ENCODE measurements at places on chromosomes 4 and X. TPM values are rescaled to one million over a fixed set of nuclear protein-coding genes. Genes with fewer than 3 reads are reported as not detected.

The GPC3 gene
- 0.24 TPM for total RNA-seq

The CBLL2 gene
- total RNA-seq, result not detected

The EXOC1L gene
- not detected for total RNA-seq

The PDE6B gene
- 10.1 TPM for total RNA-seq

The FAM47E gene
- total RNA-seq, result not detected

DNA sequence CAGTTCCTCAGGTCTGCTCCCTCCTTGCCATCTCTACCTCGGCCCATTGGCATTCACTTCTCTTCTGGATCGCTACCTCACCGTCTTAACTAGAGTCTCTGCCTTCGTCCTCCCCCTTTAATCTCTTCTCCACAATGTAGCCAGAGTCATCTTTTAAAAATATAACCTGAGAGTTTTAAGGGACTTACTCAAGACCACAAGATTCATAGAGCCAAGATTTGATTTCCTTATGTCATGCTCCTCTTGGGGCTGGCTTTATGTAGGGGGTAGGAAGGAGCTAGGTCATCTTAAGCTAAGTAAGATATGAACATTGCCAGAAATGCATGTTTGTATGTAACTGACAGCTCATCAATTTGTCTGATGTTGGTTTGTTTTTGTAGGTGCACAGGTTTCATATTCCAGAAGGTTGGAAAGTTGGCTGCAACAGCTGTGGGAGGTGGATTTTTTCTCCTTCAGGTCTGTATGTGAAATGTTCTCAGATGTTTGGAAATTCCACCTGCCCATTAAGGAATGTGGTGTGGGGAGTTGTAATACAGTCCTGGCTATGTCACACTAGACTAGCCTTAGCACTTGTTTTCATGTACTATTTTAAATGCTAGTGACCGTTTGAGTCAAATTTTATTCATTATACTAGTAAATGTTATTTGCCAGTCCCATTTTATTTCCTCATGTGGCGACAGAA, 19.6 kb downstream of the FUNDC2 start:
- DNase-seq, result no peak
- no peak overlapping the region for H3K4me3 ChIP-seq
- H3K27ac ChIP-seq, result no peak overlapping the region
- peaks cover 1% of the 10 kb centered on the region for H3K27me3 ChIP-seq
- H3K4me1 ChIP-seq, result peaks cover 5% of the 10 kb centered on the region
- peaks cover 8% of the 10 kb centered on the region for H3K36me3 ChIP-seq

DNA sequence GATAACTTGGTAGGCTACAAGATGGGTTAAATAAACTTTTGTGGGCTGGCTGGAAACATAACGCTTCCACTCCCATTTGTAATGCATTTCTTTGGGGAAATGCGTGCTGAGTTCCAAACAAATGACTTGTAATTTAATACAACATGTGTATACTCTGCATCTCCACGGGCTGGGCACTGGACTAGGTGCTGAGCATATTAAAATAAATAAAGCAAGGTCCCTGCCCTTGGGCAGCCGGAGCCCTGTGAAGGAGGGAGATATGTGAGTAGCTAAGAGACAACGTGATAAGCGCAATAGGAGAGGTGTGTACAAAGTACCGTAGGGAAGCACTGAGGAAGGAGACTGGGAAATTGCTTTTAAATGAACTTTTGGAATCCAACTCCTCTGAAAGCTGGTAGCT, 147.2 kb upstream of the RBPJ start:
- H3K36me3 ChIP-seq, result no peaks in the 10 kb centered on the region
- DNase-seq, result no peak
- H3K4me3 ChIP-seq, result no peak overlapping the region
- H3K27ac ChIP-seq, result peak overlapping the region; percentile 53
- peaks cover 44% of the 10 kb centered on the region for H3K4me1 ChIP-seq

GRCh38 chrX:139967300-139967699, 2.0 kb upstream of the CXorf66 start:
- DNase-seq, result no peak
- no peaks in the 10 kb centered on the region for H3K4me1 ChIP-seq
- H3K4me3 ChIP-seq, result no peak overlapping the region
- H3K27me3 ChIP-seq, result peaks cover 3% of the 10 kb centered on the region
- no peak overlapping the region for H3K27ac ChIP-seq

DNA sequence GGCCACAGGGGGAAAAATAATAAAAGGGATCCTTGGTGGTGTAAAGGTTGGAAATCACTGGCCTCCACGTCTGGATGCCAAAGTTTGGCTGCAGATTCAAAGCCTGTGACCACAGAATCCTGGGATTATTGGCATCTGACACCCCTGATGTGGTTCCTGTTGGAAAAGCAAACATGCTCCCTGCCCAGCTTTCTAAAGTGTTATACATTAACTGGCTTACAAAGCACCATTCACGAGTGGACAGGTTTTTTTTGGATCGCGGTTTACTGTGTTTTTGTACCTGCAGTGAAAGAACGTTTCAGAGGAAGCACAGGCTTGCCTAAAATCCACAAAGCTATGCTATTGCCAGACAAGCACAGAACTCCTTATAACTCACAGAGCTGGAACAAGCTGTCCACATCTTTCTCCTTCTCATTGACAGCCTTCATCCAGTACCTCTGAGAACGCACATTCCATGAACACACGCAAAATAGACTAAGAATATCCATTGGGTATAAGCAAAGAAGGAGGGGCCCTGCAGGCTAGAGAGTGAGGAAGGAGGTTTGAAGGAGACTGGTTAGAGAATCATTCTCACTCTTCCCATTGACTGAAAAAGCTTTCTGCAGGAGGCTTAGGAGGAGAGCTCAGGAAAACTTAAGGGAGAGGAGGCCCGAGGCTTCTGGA, 14.5 kb upstream of the CAPN6 start:
- H3K27ac ChIP-seq, result no peak overlapping the region
- no peaks in the 10 kb centered on the region for H3K4me1 ChIP-seq
- DNase-seq, result no peak
- H3K4me3 ChIP-seq, result no peak overlapping the region

DNA sequence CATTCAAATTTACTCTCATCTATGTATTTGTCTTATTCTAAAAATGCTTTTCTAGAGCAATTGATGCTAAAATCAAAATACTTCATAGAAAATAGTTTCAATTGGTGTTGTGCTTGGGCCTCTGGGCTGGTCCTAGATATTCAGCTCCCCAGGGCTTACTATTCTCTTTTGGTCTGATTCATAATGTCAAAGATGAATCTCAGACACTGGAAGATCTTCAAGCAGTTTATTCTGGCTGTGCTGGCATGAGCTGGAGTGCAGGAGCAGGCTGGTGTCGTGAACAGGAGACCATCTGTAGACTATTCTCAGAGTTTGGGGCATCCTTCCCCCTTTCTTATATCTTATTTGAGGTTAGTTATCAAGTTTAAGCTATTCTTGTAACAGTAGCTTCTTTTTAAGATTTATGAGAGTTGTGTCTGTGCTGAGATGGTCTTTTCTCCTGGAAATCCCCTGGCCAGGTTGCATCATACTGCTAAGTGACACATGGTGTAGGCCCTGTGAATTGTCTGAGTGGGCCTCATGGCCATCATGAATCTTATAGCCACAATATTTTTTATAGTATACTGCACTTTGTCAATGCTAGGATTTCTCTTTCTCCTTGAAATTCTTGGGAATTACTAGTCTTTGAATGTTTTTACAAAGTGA, 1624.0 kb upstream of the IGFBP7 start:
- no peak overlapping the region for H3K4me3 ChIP-seq
- no peaks in the 10 kb centered on the region for H3K27me3 ChIP-seq
- H3K4me1 ChIP-seq, result no peaks in the 10 kb centered on the region
- H3K27ac ChIP-seq, result no peak overlapping the region
- no peak for DNase-seq
- H3K36me3 ChIP-seq, result no peaks in the 10 kb centered on the region

DNA sequence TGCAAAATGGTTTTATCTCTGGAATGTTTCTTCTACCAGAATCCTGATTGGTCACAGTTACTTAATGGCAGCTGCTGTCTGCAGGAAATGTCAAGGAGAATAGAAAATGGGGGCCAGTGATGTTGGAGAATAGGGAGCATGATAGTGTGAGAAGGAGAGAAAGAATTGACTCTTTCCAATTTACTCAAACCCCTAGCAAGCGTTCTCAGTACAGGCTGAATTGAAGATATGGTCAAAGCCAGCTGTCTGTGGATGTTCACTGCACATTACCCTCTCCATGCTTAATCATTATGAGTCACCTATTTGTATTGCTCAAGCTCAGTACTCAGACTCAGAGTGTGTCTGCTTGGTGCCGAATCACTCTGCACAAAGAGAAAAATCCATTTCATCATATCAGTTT, 57.8 kb upstream of the FAM47B start:
- H3K27me3 ChIP-seq, result no peaks in the 10 kb centered on the region
- no peak overlapping the region for H3K27ac ChIP-seq
- no peaks in the 10 kb centered on the region for H3K36me3 ChIP-seq

- peak; percentile 23 for DNase-seq
Observed at GRCh38 chrX:49273181-49273727, 3.7 kb downstream of the PPP1R3F start.

DNA sequence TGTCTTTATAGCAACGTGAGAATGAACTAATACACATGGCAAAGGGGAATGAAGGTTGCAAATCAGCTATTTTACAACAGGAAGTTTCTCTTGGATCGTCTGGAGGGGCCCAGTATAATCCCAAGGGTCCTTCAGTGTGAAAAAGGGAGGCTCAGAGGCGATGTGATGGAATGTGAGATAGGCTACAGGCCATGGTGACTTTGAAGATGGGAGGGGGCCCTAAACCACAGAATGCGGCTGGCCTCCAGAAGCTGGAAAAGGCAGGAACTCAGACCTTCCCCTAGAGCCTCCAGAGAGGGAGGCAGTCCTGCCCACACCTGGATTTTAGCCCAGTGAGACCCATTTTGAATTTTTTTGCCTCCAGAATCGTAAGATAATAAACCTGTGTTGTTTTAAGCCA, 69.4 kb upstream of the PGM2 start:
- peaks cover 16% of the 10 kb centered on the region for H3K4me1 ChIP-seq
- no peaks in the 10 kb centered on the region for H3K36me3 ChIP-seq
- peaks cover 2% of the 10 kb centered on the region for H3K27me3 ChIP-seq
- no peak overlapping the region for H3K27ac ChIP-seq

GRCh38 chrX:44011506-44011905, 38.3 kb upstream of the NDP start:
- peaks cover 9% of the 10 kb centered on the region for H3K4me1 ChIP-seq
- H3K27ac ChIP-seq, result no peak overlapping the region
- peaks cover 2% of the 10 kb centered on the region for H3K36me3 ChIP-seq
- no peak overlapping the region for H3K4me3 ChIP-seq
- H3K27me3 ChIP-seq, result no peaks in the 10 kb centered on the region
- no peak for DNase-seq

DNA sequence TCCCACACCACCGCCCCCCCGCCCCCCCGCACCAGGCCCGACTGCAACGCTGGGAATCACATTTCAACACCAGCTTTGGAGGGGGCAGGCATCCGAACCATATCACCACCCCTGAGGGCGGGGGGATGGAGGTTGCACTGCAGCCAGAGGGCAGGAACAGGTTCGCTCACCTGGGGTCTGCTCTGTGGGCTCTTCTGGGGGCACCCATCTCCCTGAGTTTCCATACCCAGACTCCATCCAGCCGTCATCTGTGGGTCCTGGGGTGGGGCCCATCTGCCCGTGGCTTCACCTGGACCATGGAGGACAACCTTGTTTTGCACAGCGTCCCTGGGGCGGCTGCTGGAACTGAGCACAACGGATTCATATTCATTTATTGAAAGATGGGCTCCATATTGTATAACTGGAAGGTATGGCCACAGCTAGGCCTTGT, 6.9 kb downstream of the PSAPL1 start:
- no peak overlapping the region for H3K4me3 ChIP-seq
- no peaks in the 10 kb centered on the region for H3K4me1 ChIP-seq
- H3K27me3 ChIP-seq, result no peaks in the 10 kb centered on the region
- H3K27ac ChIP-seq, result no peak overlapping the region

GRCh38 chr4:14827111-14827510, 175.2 kb upstream of the CPEB2 start:
- no peaks in the 10 kb centered on the region for H3K4me1 ChIP-seq
- no peaks in the 10 kb centered on the region for H3K36me3 ChIP-seq
- H3K4me3 ChIP-seq, result no peak overlapping the region
- no peak for DNase-seq
- no peaks in the 10 kb centered on the region for H3K27me3 ChIP-seq

- peaks cover 30% of the 10 kb centered on the region for H3K27me3 ChIP-seq
- H3K36me3 ChIP-seq, result no peaks in the 10 kb centered on the region
- peaks cover 16% of the 10 kb centered on the region for H3K4me1 ChIP-seq
Observed at GRCh38 chr4:145484225-145484846, 2.7 kb downstream of the SMAD1 start.

DNA sequence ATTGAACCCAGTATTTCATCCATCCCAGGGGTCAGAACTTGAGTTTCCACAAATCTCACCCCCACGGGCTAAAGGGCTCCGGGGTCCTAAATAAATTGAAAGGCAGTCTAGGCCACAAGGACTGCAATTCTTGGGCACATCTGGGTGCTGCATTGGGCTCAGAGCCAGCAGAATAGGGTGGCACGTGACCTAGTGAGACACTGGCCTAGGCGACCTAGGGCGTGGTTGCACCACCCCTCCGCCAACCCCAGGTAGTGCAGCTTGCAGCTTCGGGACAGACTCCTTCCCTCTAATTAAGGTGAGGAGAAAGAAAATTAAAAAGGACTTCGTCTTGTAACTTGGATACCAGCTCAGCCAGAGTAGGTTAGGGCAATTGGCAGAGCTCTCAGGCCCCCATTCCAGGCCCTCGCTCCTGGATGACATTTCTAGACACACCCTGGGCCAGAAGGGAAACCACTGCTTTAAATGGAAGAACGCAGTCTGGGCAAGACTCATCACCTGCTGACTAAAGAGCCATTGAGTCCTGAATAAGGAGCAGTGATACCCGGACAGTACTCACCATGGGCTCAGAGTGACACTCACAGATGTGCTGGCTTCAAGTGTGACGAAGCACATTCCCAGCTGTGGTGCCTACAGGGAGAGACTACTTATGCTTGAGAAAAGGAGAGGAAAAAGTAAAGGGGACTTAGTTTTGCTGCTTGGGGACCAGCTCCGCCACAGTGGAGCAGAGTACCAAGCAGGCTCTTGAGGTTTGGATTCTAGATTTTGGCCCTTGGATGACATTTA, 735.4 kb downstream of the FSTL5 start:
- no peaks in the 10 kb centered on the region for H3K27me3 ChIP-seq
- H3K36me3 ChIP-seq, result no peaks in the 10 kb centered on the region
- H3K4me3 ChIP-seq, result no peak overlapping the region
- H3K4me1 ChIP-seq, result no peaks in the 10 kb centered on the region
- no peak for DNase-seq
- H3K27ac ChIP-seq, result no peak overlapping the region

DNA sequence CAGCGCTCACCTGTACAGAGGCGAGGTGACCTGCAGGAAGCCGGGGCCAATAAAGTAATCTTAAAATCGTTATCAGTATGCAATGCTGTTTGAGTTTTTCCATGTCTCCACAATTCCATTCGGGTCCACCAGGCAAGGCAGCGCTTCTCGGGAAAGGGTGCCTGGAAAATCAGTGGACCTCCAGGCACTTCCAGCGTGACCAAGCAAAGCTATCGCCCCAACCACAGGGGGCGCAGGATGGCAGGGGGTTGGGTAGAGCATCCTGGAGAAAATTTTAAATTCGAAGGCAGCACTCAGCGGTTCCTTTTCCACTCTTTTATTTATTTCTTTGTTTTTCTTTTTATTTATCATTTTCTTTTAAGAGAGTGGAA, 5.4 kb upstream of the SOX3 start:
- H3K27me3 ChIP-seq, result peaks cover 34% of the 10 kb centered on the region
- H3K4me1 ChIP-seq, result no peaks in the 10 kb centered on the region
- no peak overlapping the region for H3K4me3 ChIP-seq

GRCh38 chr4:14853176-14853943, 148.9 kb upstream of the CPEB2 start:
- no peak overlapping the region for H3K27ac ChIP-seq
- DNase-seq, result no peak
- peaks cover 7% of the 10 kb centered on the region for H3K36me3 ChIP-seq
- H3K27me3 ChIP-seq, result peaks cover 1% of the 10 kb centered on the region
- no peak overlapping the region for H3K4me3 ChIP-seq
- peaks cover 50% of the 10 kb centered on the region for H3K4me1 ChIP-seq
